CD4-positive, alpha-beta T cell treated with Interleukin-15 for 4 hours (primary cell): ENCODE measurements at places on chromosomes 12 and 14.
A peak's percentile ranks its signal among the peaks of the same experiment; 100 is the strongest.

- no peak for DNase-seq
These were observed at the start of gene TMTC1 for GRCh38 chr12:29783773-29784666. Gene TMTC1, minus strand, starts transcription at chr12:29783942. Its CDS starts 191 bp downstream, at chr12:29783751.

GRCh38 chr12:59929110-59929509, 333.3 kb downstream of the SLC16A7 start:
- DNase-seq, result no peak

DNA sequence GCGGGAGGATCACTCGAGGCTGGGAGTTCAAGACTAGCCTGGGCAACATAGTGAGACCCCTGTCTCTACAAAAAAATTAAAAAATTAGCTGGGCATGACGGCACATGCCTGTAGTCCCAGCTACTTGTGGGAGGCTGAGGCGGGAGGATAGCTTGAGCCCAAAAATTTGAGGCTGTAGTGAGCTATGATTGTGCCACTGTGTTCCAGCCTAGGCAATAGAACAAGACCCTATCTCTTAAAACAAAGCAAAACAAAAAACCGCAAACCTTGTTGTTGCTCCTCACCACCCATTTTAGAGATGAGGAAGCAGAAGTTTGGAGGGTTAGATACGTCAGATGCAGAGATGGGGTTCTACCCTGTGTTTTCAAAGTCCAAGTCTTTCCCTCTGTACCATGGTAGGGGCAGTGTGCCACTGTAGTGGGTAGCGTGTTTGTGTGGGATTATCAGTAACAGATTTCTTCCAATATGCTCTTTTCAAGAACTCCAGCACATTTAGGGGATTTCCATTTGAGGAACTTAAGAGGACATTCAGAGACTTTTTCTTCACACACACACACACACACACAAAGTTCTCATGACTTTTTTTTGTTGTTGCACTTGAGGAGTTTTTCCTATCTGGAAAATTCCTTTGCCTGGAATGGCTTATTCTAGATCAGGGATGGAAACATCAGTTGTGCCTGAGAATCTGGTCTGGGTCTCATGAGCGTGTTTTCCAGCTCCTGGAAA, 186.5 kb downstream of the CHST11 start:
- no peak for DNase-seq

- no peak for DNase-seq
These were observed 18.1 kb upstream of the IAPP start for GRCh38 chr12:21354641-21355040.

GRCh38 chr14:69703047-69704039, 63.6 kb upstream of the SRSF5 start:
- no peak for DNase-seq

- peak; percentile 42 for DNase-seq
These were observed 21.6 kb downstream of the NCOR2 start for GRCh38 chr12:124545508-124546418.

DNA sequence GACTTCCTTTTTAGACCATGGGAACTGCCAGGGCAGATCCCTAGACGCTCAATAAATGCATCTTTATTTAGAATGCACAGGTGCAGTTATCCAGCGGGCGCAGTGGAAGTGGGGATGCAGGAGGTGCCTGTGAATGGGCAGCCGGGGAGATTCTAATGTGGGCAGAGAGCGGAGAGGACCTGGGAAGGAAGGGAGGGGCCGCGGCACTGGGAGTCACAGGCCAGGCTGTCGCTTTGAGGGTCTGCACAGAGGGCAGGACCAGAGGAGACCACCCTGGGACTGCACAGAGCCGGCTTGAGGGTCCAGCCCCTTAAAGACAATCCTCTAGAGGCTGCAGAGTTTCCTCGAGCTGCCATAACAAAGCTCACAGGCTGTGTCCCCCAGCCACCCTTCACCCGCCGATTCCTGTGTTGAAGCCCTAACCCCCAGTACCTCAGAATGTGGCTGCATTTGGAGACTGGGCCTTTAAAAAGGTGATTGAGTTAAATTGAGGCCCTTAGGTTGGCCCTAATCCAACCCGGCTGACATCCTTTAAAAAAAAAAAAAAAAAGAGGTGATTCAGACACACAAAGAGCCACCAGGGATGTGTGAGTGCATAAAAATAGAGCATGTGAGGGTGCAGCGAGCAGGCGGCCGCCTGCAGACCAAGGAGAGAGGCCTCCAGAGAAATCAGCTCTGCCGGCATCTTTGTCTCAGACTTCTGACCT, 44.4 kb upstream of the PPP2R5C start:
- DNase-seq, result no peak

GRCh38 chr14:81555051-81555450, 21.4 kb upstream of the SEL1L start:
- DNase-seq, result no peak

DNA sequence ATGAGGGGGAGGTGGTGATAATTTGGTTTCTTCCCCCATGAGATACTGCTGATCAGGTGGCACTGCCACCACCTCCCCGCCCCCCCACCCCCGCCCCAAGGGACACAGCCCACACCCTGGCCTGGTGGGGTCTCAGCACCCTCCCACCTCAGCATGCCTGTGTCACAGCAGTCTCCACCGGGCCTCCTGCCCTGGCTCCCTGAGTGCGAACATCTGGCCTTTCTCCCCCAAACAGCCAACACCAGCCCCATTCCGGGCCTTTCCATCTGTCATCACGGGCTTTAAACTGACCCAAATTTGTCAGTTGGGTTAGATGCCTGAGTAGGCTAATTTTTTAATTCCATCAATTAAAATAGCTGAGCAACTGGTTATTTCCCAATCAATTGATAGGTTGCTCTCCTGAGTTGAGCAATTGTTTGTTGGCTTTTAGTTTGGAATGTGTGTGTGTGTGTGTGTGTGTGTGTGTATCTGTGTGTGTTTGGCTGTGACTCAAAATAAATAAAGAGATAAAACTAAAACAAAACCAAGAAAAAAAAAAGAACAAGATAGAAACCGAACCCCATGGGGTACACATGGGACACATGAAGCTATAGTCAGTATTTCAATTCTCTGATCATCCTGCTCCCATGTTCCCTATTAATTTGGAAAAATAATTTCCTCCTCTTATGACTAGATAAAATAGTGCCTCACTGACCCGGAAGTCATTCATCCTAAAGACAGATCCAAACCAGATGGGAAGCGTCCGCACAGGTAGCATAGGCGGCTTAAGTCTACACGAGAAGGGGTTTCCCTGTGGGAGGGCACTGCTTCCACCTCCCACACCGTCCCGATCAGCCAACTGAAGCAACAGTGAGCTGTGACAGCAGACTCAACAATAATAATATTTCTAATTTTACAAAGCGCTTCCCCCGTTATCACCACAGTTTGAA, 7.4 kb downstream of the SERPINA12 start:
- DNase-seq, result no peak

GRCh38 chr14:99938376-99938775, 126.8 kb upstream of the EVL start:
- no peak for DNase-seq

DNA sequence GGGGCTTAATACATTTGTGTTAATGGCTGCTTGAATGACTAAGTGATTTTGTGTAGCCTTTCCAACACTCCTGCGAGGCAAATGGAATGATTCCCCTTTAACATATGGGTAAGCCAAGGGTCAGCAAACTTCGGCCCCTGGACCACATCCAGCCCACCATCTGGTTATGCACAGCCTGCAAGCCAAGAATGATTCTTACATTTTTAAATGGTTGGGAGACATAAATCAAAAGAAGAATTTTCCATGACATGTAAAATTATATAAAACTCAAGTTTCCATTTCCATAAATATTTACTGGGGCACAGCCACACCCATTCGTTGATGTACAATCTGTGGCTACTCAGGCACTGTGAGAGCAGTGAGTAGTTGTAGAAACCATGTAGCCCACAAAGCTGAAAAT, 9.0 kb downstream of the SLC8B1 start:
- no peak for DNase-seq
